NCI-H82 (cell line): ENCODE measurements at places on chromosomes 4 and X.

- DNase-seq: peak; percentile 95
Measured at GRCh38 chr4:78079726-78080430, 22.8 kb downstream of the FRAS1 start.

DNA sequence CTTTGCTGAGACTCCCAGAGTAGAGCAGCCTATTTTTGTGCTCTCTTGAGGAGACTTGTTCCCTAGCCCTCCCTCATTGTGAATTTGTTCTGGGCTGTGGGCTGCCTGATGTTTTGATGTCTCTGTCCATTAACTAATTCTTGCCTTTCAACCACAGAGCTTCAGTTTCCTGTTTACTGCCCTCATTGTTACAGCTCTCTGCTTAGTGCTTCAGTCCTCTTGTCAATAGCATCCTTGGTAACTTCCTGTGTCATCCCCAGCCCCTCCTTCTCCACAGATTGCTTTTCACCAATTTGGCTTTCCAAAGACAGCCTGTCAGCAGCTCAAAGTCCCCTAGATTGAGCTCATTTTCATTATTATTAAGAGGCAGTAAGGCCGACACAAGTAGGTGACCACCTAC is 69.9 kb downstream of the COX7B2 start:
- DNase-seq: no peak

DNA sequence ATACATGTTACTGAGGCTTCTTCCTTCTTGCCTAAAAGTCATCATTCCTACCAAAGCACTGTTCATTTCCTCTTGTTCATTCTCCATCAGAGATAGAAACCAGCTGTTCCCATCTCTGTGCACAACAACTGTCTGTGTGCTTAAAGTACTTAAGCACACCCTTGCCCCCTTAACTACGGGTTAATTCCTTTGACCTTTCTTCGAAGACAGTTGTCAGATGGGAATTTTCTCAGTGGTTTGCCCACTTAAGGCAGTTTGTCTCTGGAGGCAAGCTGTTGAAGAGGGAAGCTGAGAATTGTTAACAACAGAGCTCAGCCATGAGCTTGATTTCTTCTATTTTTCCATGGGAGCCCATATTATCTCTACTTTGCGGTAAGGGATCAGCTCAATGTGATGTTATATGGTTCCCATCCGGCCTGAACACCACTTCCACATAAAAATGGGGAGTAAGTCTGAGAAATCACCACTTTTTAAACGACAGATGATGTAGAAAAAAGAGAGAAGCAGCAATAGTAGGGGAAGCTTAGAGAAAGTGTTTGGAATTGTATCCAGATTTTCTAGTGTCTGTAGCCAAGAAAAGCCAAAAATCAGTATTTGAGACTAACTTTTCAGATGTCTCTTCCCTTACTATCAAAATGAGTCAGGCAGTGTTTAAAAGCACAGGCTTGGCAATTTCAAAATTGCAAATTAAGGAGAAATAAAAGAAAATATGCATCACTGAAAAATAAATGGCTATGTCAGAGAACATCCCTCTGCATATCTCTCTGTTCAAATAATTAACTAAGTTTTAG is 194.4 kb downstream of the SLIT2 start:
- DNase-seq: peak; percentile 84

- DNase-seq: no peak
Measured at GRCh38 chr4:7861440-7861881, 78.2 kb downstream of the AFAP1 start.

DNA sequence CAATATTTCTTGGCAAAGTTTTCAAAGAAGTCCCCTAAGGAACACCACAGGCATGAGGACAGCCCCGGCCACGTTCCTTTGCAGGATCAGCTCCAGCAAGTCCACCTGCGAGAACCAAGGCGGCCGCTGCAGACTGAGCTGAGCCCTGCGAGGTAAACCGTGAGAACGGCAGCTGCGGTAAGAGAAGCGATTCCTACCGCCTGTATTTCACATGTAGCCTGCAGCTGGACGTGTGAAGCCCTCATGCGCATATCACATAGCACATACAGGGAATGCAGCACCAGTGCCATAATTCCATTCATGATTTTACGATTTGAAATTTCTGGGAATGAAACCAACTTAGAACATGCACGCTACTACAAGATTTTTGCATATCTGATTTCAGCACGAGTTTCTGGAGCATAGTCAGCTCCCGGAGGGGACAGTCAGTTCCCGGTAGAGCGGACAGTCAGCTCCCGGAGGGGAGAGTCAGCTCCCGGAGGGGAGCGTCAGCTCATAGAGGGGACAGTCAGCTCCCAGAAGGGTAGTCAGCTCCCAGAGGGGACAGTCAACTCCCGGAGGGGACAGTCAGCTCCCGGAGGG is 41.7 kb downstream of the FGFRL1 start:
- no peak for DNase-seq

GRCh38 chrX:115632455-115632854 is 71.5 kb downstream of the PLS3 start:
- no peak for DNase-seq

DNA sequence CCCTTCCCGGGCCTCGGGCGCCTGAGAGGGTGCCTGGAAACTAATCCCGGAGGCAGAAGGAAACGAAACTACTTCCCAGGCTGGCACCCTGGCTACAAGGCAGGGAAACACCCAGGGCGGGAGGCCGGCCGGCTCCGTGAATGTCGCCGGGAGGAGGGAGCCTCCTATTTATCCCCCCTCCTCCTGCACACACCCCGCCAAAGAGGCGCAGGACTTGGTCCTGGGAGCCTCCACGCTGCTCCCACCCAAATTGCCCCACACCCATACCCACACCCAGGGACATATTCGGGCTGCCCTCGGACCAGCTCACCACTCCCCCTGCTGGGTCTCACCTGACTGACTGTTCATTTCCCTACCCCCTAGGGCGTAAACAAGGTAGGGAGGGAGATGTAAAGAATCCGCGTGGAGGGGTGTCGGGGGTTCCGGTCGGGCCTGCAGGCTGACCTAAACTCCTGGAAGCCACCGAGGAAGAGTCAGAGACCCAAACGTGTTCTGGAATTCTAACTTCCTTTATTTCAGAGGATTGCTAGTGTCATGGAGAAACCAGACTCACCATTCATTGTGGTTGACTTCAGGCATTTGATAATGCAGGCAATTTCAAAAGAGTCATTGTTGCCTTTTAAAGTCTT is at the start of gene BTC:
TSS of gene BTC (minus strand) at position 142 of the 629 bp plus-strand sequence. CDS start 198 bp downstream, outside the sequence.
- DNase-seq: peak; percentile 53

- no peak for DNase-seq
Measured at GRCh38 chr4:78510681-78511080, 40.9 kb upstream of the ANXA3 start.

GRCh38 chr4:15373363-15373762 is 54.5 kb upstream of the C1QTNF7 start:
- no peak for DNase-seq

DNA sequence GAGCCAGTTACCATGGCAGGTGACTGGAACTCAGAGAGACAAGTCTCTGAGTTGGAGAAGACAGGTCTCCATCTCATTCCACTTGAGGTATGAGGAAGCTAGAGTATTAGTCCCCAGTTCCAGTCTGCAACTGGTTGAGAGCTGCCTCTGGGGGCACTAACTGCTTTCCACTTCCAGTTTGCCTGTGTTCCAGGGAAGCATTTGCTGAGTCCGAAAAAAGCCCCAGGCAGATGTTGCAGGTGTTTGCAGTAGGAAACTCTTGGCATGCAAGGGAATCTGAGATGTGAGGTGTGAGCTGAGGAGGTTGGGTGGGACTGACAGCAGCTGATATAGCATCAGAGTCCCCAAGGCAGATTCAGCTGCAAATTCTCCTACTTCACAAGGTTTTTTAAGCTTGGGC is 272.2 kb upstream of the CASK start:
- no peak for DNase-seq

DNA sequence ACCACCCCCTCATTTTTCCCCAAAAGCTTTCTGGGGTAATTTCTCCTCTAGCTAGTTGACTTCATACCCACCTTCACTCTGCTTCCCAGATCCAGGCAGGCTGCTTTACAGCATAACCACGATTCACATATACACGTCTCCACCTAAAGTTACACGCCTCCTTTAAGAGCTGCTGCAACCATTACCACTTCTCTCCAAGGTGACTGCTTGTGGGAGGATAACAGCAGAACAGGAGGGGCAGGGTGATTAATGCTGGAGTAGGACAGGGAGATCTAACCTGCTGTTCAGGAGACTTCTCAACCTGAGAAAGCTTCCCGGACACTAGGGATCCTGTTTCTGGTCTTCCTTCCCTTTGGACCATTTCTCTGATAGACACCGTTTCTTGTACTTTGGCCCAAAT is 77.4 kb downstream of the MGST2 start:
- peak; percentile 42 for DNase-seq

- no peak for DNase-seq
Measured at GRCh38 chr4:24024605-24025004, 134.8 kb upstream of the PPARGC1A start.

DNA sequence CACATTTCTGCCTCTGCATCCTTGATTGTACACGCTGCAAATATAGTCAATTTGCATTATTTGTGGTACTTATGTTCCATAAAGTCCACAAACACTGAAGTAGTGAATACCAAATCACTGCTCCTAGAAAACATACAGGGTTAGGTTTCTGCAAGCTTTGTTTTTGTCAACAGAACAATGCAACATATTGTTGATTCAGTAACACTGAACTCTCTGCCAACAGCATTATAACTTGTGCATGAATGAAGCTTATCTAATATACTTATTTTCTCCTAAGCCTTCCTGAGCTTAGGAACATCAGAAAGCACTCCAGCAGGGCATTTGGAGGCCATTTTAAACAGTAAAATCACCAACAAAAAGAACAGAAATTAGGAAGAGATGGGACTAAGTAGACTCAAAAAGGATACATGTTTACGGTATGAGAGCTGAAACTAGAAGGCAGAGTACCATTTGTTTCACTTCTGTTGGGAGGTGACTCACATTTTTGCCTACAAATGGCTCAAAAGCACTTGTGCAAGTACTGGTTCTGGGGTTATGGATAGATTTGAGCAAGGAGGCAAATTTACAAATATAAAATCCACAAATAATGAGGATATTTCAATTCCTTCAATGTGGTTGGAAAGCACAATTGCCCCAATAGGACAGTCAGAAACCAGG is 14.1 kb downstream of the COX18 start:
- DNase-seq: no peak

DNA sequence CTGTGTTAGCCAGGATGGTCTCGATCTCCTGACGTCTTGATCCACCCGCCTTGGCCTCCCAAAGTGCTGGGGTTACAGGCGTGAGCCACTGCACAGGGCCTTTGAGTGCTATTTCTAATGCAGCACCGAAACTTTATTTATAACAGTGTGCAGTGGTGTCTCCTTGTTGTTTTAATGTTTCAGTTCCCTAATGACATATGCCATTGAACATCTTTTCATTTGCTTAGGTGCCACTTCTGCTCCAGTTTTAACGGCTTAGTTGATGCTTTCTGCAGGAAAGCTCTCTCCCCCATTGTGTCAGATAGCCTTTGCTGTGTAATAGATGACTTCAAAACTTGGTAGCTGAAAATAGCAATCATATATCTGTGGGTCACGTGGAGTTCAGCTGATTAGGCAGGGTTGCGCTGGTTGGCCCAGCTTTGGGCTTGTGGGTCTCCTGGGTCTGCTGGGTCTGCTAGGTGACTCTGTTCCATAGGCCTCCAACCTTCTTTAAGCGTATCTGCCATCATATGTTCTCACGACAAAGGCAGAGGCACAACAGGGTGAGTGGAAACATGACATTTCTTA is 76.4 kb upstream of the SHISA3 start:
- DNase-seq: no peak

GRCh38 chr4:73698217-73698616 is 42.2 kb upstream of the CXCL8 start:
- peak; percentile 16 for DNase-seq

DNA sequence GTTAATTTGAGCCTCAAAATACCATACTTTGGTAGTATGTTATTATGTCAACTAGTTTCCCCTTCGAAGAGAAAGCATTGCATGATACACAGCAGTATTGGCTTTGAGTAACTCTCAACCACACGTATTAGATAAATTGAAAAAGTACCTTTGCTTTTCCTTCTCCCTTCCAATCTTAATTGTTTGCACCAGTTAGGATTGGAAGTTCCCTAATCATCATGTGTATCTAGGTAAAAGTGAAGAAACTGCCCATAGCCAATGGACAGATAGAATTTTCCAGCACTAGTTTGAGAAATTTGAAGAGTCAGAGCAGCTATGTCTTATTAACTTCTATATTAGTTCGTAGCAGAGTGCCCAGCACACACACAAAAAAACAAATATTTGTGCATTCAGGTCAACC is 241.3 kb downstream of the COX7B2 start:
- no peak for DNase-seq

DNA sequence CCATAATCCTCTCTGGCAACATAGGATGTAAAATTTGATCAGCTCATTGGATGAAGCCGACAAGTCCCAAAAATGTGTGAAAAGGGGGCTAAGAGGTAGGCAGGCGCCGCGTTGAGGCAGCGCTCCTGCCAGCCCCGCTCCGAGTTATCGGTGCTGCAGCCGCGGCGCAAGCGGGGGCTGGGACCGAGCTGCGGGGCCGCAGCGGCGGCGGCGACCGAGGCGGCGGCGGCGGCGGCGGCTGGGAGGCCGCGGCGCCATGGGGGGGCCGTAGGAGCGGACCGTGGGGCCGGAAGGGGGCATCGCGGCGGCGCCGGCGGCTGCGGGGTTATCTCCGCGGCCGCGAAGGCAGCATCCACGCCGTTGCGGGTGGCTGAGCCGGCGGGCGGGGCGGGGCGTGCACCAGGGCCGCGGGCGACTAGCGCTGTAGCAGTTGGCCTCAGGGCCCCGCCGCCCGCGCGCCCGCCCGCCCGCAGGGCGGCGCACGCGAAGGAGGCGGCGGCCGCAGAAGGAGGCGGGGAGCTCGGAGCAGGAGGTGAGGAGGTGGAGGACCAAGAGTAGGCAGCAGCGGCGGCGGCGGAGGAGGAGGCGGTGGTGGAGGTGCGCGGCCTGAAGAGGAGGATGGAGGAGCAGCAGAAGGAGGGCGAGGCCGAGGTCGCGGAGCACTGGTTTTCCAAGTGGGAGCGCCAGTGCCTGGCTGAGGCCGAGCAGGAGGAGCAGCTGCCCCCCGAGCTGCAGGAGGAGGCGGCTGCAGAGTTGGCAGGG is 126.0 kb upstream of the CXorf66 start:
- DNase-seq: peak; percentile 52

GRCh38 chr4:87005690-87006425 is 71.0 kb downstream of the AFF1 start:
- peak; percentile 62 for DNase-seq

GRCh38 chrX:129652565-129653169 is 2.1 kb downstream of the APLN start:
- no peak for DNase-seq

- DNase-seq: no peak
Measured at GRCh38 chr4:6676722-6677558, 16.7 kb upstream of the S100P start.

GRCh38 chr4:125316791-125317524 is 2.2 kb downstream of the FAT4 start:
- peak; percentile 37 for DNase-seq

DNA sequence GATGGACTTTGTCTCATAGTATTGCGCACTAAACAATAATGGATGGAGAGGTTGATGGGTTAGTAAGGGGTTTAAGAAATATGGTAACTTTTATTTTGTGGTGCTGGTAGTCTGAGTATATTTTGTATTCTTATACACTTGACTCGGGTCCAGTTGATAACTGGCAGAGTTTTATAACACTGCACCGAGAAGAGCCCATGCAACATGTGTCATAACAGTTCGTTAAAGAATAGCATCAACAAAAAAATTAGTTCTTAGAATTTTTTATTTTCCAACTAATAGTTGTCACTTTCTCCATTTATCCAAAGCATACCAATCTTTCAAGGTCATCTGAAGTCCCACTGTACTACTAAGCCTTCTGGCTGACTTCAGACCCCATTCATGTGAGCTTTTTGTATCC is 175.1 kb downstream of the SOWAHB start:
- no peak for DNase-seq
